ENCODE measurements at places on chromosomes 2 and 18. TPM values are rescaled to one million over a fixed set of nuclear protein-coding genes. Genes with fewer than 3 reads are reported as not detected.
A peak's percentile ranks its signal among the peaks of the same experiment; 100 is the strongest.

The CPLX4 gene
- polyA plus RNA-seq, result not detected

DNA sequence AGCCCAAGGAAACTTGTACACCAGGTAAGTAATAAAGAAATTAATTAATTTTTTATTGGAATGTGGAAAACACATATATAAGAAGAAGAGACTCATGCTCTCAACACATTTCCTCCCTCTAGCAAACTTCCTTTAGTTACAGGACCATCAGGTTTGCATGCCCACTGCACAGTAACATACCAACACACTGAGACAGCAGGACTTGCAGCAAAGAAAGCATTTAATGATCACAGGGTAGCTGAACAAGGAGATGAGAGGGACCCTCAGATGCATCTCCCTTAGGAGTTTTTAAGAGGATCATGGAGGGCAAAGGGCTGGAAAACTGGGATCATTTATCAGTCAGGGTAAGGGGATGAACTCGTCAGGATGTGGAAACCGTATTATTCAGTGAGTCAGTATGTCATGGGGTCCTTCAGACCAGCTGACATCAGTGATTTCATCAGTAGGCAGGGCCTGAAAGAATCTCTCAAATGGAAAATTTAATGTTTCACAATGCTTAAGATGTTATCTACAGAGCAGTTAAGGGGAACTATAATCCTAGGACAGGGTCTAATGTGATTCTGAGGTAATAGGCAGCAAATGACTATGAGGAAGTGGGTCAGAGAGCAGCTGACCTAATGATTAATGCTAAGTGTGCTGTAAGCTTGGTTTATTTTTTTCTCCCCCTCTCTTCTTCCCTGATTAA lies 193.8 kb upstream of the RND3 start:
- DNase-seq, result no peak

DNA sequence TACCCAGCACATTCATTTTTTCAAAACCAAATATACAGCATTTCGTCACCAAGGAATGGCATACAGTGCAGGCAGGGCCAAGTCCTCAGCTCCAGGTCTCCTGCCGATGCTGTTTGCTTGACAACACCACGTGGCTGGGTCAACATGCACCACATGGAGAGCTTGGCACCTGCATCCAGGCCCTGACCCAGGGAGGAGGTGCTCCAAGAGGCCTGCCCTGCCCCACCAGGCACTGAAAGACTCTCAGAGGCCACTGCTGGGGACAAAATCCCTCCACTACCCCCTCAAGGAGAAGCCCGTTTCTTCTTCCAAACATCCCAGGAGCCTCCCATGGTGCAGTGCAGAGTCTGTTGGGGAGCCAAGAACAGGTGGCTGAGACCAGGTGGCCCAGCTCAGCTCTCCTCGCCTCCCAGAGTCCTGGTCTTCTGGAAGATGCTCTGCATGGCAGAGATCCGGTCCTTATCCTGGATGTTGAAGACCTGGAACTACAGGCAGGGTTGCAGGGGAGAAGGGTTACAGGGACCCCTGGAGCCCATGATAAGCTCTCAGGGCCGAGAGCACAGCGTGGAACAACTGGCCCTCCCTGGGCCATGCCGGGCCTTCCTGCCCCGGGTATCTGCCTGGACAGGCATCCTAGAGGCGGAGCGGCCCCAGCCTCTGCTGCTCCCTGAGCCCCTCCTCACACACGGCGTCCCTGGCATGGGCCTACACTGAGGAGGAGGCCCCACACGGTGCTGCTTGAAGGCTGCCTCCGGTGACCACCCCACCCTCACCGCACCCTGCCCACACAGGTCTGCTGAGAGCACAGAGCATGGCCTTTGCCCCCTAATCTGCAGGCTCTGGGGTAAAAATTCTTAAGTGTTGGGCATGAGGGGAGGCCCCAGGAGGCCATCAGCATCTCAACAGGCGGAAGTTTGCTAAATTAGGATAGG lies 9.0 kb downstream of the MAB21L4 start:
- DNase-seq, result no peak

DNA sequence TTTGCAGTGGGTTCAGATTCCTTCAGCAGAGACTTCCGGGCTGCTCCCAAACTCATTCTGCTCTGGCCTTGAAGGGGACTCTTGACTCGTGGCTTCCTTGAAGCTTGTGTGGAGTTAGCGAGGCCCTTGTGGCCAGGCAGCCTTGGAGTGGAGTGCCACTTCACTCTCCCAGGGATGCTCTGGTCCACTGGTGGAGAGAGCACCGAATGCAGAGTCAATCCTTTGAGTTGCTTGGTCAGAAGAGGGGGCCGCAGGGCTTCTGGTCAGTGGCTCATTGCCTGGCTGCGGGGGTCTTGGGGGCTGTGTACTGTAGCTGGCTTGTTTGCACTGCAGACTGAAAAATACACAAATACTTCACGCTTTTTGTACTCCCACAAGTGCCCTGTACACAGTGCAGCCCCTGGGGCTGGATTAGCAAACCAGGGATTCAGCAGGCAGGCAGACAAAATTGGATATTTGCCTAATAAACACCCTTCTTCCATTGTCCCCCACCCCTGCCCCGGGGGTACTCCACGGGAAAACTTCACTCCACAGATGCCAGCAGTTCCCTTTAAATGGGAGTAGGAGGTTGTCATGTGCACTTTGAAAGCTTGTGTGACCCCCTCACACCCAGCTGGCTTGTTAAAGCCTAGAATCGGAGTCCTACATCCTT lies 3.2 kb downstream of the GLI2 start:
- no peak for DNase-seq

The TUBA4B gene
- polyA plus RNA-seq, result not detected

The GALNT3 gene
- polyA plus RNA-seq, result 7.2 TPM

The ARL4C gene
- polyA plus RNA-seq, result 196 TPM

The ACKR3 gene
- 5.9 TPM for polyA plus RNA-seq

DNA sequence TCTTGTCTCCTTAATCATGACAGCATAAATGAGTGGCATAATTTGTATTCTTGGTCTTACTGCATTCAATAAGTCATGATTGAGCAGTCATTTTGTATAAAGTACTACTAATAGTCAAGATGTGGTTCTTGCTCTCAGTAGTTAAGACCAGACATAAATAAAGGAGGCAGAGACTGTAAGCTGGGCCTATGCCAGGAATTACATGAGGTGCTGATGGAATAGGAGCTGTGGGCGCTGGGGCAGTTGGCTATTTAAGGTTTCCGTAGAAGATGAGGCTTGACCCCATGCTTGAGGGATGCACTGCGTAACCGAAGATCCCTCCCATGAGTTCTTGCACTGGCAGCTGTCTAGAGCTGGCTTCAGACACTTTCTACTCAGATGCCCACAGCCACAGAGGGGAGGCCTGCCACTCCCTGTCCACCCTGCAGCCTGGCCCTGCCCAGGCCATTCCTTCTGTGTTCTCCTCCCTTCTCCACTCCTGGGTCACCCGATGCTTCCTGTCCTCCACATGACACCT lies 150.9 kb upstream of the REV1 start:
- DNase-seq, result no peak

The SCN7A gene
- not detected for polyA plus RNA-seq

DNA sequence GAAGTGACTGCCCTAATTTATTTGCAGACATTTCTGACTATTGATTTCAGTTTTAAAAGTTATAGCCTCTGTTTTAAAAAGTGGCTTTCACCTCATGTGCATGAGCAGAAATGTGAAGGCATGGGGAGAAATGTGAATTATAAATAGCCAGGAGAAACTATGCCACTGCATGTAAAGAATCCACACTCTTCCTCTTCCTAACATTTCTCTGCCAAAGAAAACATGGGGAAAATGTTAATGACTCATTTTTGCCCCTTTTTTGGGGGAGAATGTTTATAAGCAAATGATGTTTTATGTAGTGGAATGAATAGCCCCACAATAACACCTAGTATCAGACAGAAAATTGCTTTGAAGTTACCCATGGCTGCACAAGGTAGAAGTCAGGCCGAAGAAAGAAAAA lies 249.0 kb upstream of the TANK start:
- no peak for DNase-seq

DNA sequence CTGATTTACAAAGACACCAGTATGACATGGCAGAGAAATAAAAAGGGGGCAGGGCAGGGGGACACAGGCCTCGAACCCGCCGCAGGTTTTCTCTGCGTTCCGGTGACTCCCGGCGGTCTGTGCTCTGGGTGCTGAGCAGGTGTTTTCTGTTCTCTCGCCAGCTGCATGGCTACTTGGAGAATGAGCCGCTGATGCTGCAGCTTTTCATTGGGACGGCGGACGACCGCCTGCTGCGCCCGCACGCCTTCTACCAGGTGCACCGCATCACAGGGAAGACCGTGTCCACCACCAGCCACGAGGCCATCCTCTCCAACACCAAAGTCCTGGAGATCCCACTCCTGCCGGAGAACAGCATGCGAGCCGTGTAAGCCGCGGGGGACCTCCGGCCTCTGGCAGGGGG lies 52.9 kb downstream of the NFATC1 start:
- no peak for DNase-seq

DNA sequence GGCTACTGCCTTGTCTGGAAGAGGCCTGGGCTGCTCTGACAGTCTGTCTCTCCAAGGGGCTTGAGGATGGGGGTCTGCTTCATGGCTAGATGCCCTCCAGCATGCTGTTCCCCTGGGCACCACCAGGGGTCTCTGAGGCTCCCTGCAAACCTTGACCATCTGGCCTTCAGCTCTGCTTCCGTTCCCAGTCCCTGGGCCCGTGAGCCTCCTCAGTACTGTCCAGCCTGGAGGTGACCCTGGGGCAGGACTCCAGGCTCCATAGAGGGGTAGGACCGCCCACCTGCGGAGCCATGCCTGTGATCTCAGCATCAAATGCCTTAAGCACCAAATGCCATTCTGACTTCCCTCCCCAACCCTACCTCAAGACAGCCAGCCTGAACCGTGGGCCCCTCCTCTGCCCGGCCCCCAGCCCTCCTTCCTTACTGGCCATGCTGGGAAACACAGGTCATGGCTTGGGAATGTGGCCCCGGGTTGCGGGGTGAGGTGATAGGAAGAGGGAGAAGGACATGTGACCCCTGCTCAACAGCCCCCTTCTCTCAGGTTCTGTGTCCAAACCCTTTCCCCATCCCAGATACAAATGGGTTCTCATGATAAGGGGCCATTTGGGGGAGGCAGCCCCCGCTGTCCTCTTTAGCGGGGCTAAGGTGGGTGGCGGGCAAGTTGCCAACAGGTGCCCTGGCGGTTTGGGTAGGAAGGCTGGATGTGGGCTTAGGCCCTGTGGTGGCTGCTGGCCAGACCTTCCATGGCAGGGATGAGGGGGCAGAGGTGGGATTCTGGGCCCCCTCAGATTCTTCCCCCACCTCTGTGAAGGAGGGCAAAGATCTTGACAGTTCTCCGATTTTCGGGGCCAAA lies 25.0 kb downstream of the SPEG start:
- DNase-seq, result peak; percentile 30

DNA sequence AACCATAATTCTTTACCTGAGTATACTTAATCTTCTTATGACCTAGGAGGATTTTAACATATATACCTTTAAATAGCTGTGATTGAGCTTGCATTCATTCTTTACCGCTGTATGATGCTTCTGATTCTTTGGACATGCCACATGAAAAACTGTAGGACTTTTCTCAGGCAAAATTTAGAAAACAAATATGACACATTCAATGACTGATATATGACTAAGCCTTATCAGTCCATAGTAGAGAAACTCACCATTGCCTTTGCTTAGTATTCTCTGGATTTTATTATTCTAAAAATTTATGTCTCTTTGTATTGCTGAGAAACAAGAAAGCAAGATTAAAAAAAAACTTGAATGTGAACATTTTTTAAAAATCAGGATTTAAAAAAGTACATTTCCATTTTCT lies 3.7 kb downstream of the FAM171B start:
- no peak for DNase-seq

DNA sequence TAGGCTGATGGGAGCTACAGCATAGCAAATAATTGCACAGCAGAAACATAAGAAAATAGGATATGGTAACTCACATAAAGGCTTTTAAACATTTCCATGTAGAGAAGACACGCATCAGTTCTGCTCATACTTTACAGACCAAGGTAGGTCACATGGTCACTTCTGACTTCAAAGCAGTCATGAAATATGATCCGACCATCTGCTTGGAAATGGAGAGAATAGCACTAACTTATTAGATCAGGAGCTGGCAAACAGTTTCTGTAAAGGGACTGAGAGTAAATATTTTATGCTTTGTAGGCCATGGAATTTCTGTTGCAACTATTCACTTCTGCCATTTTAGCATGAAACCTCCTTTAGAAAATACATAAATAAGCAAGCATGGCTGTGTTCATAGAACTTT lies 936.6 kb upstream of the FANCL start:
- no peak for DNase-seq

DNA sequence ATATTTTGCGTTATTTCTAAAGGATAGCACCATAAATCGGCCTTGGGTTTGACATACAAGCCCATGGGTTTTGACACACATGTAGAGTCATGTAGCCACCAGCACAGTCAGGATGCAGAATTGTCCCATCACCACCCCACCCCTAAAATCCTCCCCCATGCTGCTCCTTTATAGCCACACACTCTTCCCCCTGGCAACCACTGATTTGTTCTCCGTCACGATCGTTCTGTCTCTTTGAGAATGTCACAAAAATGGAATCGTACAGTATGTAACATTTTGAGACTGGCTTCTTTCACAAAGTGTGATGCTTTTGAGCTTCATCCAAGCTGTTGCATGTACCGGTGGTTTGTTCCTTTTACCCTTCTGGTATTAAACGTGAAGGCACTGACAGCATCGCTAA lies 39.1 kb downstream of the CRACDL start:
- DNase-seq, result no peak
